ENCODE measurements at places on chromosomes 13 and 19.

DNA sequence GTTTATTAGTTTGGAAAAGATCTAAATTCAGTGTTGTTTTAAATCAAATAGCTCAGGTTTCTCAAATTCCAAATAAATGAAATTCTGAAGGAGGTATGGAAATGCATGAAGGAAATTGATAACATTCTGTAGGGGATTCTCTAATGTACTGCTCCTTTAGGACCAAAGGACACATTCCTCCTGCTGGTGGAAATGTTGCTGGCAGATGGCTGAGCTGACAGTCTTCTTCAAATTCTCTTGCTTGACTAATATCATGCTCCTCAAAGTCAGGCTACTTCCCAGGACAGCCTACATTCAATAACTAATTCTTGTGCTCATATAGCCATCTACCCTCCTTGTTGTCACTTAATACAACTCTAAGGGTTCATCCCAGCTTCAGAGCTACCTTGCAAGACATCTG lies 1118.5 kb downstream of the PCDH9 start:
- no peak for DNase-seq

GRCh38 chr13:113997845-113998751 lies 24.2 kb upstream of the C13orf46 start:
- no peak for DNase-seq

- DNase-seq = peak; percentile 34
These were observed 657 bp downstream of the PLIN3 start for GRCh38 chr19:4866595-4867424.

DNA sequence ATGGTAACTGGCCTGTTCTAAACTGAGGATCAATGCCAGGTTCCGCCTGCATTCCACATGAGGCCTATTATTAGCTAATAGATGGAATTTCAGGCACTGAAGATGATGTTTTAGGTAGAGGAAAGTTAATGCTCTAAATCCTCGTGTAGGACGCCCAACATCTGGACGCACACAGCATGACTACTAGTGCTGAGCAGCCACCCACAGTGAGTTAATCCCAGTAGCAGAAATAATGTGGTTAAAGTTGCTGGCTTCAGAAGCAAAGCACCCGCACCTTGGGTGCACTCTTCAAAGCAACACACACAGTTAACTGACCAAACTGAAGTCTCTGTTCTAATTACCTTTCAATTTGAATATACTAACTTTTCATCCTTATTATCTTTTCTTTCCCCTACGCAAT lies 150.6 kb downstream of the DIAPH3 start:
- no peak for DNase-seq

GRCh38 chr13:29882076-29882475 lies 31.7 kb upstream of the UBL3 start:
- no peak for DNase-seq

- DNase-seq = no peak
These were observed 11.9 kb upstream of the ZNF709 start for GRCh38 chr19:12496480-12496879.

DNA sequence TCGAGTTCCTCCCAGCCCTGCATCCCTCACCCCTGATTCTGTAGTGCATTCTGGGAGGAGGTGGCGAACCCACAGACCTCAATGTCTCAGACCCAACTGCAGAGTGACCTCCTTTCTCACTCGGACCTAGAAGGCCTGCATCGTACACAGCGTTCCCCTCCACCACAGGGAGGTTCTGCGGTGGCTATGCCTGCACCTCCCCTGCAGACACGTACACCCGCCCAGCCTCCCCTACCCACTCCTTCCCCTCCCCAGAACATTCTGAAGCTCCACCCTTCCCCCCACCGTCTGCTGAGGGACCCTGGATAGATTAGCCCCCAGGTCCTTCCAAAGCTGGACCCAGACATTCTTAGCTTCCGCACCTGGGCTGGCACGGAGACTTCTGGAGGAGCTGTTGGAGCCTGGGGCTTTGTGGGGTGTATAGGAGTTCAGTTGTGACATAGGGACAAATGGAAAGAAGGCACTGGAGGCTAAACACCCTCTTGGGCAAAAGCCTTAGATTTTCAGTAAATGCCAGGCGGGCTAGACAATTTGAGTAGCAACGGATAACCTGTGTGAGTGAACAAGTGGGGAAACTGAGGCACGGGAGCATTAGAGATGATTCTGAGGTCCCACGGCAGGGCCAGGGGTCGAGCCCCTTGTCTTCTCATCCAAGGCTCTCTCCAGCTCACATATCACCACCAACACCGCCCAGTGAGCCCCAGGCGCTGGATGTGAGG lies 420 bp upstream of the FSD1 start:
- DNase-seq = no peak

GRCh38 chr19:54203151-54203611 lies 2.5 kb downstream of the RPS9 start:
- no peak for DNase-seq

DNA sequence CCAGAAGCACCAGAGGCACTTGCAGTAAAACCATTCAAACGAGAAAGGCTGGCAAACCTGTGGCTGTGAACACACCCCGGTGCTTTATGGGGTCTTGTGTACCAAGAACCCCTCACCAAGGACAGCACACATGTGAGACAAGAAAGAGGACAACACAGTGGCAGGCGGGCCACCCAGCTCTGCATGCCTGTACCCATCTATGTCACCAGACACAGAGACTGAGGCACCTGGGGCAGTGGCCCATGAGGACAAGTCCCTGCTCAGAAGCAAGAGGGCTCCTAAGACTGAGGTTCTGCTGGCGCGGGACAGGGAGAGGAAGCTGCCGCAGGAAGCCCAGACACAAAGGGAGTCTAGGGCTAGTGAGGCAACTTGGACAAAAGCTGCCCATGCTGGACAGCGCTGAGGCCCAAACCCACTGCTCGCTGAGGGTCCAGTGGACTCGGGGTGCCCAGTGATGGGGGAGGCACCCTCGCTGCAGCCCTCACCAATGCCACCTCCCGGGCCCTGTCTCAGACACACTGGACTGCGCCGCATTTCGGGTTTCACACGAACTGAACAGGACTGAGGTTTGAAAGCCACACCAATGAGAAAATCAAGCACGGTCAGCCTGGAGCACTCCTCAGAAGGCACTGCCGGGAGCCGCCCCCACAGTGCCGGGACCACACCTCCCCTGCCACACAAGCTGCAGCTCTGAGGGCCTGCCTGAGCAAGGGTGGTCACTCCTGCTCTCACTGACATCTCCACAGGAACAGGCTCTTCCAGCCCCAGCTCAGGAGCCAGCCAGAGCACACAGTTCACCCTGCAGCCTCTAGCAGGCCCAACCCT lies 232.7 kb downstream of the TUBA3C start:
- no peak for DNase-seq

DNA sequence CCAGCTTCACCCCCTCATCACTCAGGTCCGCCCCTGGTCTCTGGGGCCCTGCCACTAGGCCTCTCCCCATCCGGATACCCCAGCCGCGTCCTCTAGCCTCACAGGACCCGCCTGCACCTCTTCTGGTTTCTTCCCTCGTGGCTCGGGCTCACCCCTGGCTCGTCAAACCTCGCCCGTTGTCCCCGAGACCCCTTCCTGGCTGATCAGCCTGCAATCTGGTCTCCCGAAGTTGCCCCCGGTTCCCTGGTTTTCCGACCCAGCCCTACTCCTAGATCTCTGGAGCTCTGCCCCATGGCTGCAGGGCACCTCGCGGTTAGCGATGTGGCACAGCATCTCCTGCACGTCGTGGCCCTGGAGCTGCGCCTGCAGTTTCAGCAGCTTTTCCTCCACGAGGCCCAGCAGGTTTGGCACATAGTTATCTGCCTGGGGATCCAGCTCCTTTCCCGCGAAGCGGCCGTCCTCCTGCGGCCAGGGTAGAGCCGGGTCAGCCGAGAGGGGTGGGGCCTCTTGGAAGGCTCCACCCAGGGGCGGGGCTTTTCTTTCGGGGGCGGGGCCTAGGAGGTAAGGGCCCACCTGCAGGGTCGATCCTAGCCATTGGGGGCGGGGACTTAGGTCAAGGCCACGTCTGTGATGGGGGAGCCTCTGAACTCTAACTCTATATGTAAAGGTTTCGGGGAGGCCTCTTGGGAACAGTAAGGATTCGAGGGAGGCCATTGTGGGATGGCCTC lies 2.4 kb upstream of the RGL3 start:
- DNase-seq = peak; percentile 16

GRCh38 chr19:8088752-8089663 lies 36.4 kb downstream of the CCL25 start:
- no peak for DNase-seq

GRCh38 chr19:16536130-16536529 lies 6.1 kb downstream of the CHERP start:
- no peak for DNase-seq

DNA sequence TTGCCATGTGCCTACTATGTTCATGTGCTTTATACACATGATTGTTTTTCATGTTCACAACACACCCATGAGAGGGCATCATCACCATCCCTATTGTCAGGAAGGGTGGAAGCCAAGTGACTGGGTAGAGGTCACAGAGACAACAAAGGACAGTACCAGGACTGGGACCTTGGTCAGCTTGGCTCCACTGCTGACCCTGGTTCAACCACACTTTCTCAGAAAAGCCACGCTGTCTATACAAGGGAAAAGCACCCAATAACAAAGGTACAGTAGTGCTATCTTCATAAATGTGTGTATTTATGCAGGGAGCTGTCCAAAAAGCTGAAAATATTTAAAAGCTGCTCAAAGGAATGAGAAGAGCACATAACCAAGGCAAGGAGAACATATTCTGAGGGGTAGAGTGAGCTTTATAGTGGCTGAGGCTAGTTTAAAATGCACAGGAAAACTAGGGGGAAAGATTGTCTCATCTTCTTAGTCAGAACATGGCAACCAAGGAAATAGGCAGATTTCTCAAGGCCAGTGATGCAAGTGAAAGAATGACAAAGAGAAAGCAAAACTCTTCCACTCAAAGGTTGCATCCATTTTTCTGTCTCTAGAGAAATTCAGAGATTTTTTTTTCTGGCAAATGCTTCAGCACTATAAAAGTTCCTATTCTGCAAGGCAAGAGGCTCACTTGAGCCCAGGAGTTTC lies 415.0 kb downstream of the FOXO1 start:
- no peak for DNase-seq

DNA sequence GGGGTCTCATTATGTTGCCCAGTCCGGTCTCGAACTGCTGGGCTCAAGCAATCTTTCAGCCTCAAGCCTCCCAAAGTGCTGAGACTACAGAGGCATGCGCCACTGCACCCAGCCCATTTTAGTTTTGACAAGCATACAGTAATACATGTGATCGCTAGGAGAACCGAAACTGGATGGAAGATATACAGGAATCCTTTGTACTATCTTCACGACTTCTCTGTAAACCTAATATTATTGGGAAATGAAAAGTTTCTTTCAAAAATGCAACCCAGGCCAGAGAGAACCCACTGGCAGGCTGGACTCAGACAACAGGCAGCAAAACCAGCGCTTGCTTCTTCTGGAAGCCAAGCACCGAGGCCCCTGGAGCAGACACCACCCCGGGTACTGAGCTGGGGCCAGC lies 9.4 kb downstream of the C19orf12 start:
- DNase-seq = no peak

GRCh38 chr19:34556488-34556887 lies 74.9 kb downstream of the WTIP start:
- no peak for DNase-seq

DNA sequence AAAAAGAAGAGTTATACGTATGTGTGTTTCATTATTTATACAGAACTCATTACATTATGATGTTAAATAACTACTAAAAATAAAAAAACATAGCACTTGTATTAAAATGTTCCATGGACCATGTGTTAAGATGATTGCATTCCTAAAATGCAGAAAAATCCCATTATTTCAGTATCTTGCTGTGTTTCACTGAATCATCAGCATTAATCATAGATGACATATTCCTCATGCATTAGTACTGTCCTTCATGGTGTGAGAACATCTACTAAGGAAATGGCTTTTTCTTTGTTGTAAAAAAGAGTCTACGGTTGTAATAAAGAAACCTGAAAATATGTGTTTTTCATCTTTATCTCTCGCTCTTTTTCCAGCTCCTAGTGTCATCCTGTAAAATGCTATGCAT lies 416.5 kb downstream of the FGF14 start:
- DNase-seq = no peak

GRCh38 chr13:48590141-48590901 lies 57.4 kb upstream of the RCBTB2 start:
- DNase-seq = no peak

DNA sequence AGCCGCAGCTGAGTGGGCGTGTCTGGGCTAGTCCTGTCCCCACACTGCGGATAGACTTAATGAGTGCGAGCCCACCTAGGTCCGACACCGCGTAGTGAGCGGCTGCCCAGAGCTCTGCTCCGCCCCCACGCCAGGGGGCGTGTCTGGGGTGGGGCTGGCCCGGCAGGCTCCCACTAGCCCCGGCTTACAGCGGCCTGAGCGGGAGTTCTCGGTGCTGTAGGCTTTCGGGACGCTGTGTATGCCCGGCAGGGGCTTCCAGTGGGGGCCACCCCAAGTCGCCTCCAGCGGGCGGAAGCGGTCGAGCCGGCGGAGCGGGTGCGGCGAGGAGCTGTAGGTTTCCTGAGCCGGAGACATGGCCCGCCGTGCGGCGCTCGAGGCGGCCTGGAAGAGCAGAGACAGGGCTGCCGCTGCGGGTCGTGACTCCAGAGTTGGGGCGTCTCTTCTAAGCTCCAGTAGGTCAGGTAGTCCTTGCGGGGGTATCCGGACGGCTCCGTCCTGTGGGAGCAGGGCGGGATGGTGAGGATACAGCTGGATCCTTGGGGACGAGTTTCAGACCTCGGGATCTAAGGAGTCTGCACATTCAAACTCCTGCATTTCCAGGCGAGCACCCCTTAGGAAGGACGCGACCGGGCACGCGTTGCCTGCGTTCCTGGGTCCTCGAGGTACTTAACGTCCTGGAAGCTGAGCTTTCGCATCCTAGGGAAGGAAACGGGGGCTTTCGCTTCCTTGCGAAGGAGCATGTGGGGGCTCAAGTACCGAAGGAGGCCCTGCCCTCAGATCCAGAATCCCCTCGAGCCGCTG lies 1.2 kb downstream of the CGB7 start:
- DNase-seq = peak; percentile 45

- DNase-seq = no peak
These were observed 289.9 kb downstream of the MYO16 start for GRCh38 chr13:108919036-108919907.

GRCh38 chr19:55247621-55248099 lies 11.2 kb downstream of the PPP6R1 start:
- no peak for DNase-seq

- DNase-seq = no peak
These were observed 7.7 kb downstream of the EPS15L1 start for GRCh38 chr19:16463991-16464575.

GRCh38 chr19:7482584-7483439 lies 6.0 kb downstream of the PEX11G start:
- no peak for DNase-seq

DNA sequence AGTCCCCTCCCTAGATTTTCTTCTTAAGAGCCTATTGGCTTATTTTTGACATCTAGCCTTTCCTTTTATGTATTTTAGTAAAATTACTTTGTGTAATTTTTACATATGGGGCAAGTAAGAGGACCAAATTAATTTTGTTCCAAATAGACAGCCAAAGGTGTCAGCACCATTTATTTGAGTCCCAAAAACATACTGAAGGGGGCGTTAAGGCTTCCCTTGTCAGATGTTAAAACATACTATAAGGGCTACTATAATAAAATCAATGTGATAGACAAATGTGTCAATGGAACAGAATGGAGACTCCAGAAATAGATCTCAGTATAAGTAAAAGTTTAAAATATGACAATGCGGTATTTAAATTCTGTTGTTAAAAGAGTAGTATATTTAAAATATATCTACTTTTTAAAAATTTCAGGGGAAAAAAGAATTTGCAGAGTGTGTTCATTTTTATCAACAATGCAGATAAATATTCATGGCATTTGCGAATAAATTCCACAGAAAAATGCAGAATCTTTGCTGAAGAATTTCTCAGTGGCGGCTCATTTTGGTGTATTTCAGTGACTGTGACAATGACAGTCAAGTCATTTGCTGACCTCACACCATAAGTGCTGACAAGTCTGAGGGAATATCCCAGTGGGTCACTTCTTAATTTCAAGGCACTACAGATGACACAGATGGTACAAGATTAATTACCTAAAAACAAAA lies 133.7 kb downstream of the MTUS2 start:
- DNase-seq = no peak

All from activated T-helper 2 cell treated with anti-CD3 and anti-CD28 coated beads, Interferon-gamma antibody, Interleukin-2, Interleukin-4, amounts not matched to agents 10 μg/mL and 5 μg/mL and 100 μg/mL, durations not matched to agents 14 hours and 24 hours and 36 hours (primary cell).